Iris pigment epithelial cell (primary cell): ENCODE measurements at places on chromosomes 3 and 15.
A peak's percentile ranks its signal among the peaks of the same experiment; 100 is the strongest.

DNA sequence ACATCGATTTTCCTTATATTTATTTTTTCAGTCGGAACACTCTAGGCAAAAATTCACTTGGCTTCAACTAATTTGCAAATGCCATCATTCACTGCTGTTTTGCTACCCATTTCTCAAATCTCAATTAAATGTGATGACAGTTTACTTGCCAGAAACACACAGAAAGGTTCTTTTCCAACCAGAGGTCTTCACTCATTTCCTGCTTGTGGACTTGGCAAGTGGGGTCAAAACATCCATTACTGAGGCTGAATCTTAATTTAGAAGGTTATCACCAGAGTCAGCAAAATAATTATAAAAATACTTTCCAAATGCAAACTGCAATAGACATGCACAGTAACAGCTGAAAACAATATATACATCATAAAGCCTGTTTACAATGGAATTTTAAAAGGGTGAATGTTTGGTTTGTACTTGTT lies 625.4 kb upstream of the TBL1XR1 start:
- DNase-seq, result no peak

DNA sequence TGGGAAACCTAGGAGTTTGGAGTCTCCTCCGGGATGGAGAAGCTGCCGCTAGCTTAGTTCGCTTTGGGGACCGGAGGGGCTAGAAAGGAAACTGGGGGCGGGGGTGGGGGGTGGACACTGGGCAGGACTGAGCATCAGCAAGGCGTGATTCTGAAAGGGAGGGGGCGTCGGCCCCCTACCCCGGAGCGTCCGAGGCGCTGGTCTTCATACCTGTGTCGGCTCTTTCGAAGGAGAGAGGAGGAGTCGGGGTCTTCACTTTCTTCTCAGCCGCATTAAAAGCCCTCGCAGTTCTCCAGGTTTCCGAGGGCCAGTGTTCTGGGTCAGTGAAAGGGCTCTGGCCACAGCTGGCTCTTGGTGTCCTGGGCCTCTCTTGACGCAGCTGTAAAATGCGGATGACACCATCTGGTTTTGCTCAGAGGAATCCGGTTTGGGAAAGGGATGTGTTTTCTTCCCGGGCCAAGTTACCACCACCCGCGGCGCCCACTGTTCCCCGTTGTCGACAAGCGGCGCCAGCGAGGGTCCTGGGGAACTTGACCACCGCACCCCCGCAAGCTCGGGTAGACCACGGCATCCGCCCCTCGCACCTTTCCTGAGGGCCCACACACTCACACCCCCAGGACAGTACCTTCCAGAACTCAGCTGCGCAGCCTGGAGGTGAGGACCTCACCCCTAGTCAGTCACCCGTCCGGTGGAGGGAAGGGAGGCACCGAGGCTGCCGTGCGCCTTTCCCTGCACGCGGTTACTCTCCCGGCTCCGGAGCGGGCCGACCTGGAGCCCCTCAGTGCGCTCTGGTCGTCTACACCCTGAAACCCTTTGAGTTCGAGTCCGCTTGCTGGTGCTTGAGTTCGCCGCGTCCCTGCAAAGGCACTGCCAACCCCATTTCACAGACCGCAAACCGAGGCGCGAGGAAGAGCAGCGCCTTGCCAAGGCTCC lies 660 bp downstream of the CCK start:
- no peak for DNase-seq

- DNase-seq, result no peak
These were observed 181.1 kb downstream of the GBE1 start for GRCh38 chr3:81580355-81580754.

- DNase-seq, result no peak
These were observed 77.6 kb upstream of the WNT5A start for GRCh38 chr3:55564726-55565125.

- DNase-seq, result no peak
These were observed 569.2 kb upstream of the RGMA start for GRCh38 chr15:93658026-93658816.

DNA sequence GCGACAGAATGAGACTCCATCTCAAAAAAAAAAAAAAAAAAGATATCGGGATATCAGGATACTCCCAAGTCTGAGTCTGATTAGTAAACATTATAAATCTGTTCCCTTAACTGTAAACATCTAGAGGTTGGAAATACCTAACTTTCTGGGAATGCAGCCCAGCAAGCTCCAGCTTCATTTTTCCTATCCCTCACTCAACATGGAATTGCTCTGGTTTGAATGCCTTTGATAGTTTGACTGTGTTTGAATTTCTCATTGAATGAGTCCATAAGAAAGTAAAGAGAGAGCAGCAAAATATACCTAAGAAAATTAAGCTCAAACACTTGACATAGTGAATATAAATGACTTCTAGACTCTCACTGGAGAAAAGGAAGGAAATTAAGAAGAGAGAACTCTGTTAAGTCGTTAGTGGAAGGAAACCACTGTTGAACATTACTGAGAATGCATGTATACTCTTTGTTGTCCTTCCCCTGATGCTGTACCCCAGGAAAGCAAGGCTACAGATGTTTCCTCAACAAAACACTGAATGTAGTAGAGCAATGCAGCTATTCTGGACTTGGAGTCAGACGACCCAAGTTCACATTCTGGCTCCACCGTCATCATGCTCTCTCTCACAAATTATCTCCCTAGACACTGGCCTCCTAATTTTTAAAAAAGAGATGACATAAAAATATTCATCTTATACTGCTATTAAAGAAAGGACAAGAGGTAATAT lies 62.4 kb downstream of the CD200 start:
- no peak for DNase-seq

- DNase-seq, result no peak
These were observed 10.4 kb downstream of the SOX2 start for GRCh38 chr3:181722156-181722555.

DNA sequence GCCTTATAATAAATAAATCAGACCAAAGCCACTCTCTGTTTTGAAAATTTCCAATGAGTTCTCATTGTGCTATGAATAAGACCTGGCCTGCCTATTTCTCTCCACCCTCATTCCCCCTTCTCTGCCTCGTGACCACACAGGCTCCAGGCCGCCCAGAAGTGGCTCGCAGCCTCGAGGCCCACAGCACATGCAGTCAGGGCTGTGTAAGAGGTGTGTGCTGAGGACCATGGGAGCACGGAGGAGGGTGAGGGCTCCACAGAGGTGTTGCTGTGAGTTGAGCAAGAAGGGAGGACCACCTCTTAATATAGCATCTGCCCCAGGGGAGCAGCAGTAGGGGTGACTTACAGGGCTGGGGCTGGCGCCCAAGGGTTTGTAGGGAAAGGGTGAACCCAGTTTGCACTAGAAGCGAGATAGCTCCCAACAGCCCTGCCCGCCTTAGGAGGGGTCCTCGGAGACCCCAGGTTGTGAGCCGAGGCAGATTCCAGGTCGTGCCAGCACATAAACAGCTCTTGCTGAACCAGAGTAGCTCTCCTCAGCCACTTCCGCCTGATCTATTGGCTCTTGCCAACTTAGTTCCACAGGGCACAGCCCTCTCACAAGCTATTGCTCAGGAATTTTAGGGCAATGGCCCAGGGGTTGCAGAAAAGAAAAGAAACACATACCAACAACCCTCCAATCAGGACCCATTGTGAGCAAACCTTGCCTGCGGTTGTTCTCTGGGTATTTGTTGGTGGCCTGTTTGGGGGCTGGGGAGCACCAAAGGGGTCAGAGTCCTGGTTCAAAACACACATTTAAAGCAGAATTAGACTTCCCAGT lies 117.7 kb downstream of the MYLK start:
- DNase-seq, result no peak

GRCh38 chr15:74866090-74866489 lies 7.1 kb downstream of the SCAMP2 start:
- DNase-seq, result peak; percentile 85

DNA sequence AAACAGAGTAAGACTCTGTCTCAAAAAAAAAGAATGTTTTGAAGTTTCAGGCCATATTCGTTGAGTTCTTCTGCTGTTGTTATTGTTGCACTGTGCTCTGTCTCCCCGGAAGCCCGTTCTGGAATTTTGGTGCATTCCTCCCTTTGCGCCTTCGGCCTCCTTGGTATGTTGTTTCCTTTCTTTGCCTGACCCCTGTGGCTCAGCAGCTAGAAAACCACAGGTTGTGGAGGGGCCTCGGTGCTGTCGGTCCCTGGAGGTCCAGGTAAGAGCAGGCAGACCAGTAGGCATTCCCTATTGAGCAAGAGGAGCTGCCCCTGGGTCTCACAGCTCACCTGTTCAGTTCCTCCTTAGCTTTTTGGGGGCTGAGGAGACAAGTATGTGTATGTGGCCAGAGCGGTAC lies 51.0 kb upstream of the DLG1 start:
- peak; percentile 67 for DNase-seq

GRCh38 chr3:125585595-125586223 lies 9.6 kb downstream of the OSBPL11 start:
- peak; percentile 55 for DNase-seq

GRCh38 chr3:142211034-142211433 lies 14.4 kb downstream of the GK5 start:
- DNase-seq, result no peak

DNA sequence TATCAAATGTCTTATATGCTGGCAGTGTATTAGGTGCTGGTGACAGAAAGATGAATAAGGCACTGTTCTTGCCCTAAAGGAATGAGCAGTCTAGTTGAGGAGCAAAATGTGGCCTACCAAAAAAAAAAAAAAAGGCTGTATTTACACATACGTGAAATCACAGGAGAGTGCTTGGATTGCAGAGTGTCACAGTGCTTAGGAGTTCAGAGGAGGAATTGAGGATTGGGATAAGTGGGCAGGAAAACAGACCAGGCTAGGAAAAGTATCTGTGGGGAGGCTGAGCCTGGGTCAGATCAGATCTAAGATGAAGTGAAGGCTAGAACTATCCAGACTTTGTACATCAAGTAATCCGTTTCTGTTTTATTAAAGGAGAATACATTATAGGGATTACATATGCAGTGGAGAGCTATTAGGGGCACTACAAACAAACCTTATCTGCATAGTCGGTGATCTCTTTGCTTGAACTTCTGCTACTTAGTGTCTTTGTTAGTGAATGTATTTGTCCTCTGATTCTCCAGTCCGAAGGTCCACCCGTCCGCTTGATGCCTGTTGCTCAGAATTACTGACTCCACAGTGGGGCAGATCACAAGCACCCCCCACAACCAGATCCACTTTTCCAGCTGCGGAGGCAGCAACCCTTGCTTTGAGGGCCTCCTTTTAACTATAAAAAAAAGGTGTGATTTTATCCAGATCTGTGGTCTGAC lies 80.0 kb downstream of the FNDC3B start:
- DNase-seq, result no peak

DNA sequence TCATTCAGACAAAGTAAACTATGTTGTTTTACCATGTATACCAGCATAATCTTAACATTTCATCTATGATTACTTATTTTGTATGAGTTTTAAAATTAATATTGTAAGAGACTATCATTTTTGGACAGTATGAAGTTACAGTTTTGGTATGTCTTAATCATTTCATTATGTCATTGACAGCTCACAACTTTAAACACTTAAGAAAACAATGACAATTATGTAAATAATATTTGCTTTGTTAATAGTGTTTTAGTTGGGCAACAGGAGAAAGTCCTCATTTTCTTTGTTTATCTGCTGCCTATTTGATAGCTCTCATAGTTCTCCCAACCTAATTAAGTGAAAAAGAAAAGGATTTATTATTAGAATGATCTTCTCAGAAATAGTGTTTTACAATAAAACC lies 80.2 kb downstream of the MEF2A start:
- no peak for DNase-seq

DNA sequence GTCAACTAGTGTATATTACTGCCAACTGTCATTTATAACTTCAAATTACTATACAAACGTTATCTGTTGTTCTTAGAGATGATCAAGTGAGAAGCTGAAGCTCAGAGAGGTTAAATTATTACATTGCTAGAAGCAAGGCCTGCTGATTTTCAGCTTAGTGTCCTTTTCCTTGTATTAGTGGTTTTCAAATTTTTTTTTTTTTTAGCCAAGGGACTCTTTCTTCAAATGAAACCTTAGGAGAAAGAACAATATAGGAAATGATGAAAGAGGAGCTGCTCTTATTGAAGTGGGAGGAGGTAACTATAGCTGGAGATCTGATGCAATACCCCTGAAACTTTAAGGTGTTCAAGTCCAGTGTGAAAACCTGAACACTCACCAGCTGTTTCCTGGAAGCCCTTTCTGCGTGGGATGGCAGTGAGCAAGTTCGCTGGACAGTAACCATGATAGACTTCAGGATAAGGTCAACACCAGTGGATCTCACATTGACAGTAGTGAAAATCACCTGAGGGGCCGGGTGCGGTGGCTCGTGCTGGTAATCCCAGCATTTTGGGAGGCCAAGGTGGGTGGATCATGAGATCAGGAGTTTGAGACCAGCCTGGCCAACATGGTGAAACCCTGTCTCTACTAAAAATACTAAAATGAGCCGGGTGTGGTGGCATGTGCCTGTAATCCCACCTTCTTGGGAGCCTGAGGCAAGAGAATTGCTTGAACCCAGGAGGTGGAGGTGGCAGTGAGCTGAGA lies 376.2 kb downstream of the EDEM1 start:
- no peak for DNase-seq

GRCh38 chr15:92021792-92022191 lies 168.3 kb downstream of the SLCO3A1 start:
- no peak for DNase-seq

DNA sequence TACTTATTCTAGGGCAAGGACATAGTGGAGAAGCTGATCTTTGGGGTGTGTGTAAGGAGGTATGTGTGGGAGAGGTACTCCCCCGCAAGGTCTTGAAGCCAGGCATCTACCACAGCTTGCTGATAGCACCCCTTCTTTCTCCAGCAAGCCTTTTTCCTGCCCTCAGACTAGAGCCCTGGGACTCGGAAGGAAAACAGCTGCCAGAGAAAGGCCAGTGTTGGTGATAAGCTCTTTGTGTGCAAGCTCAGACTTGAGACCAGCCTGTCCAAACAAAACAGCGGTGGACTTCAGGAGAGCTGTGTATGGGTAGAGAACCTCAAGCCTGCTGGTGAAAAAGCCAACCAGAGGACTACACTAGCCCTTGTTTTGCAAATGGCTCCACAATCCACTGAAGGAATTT lies 1028.6 kb downstream of the MCTP2 start:
- no peak for DNase-seq

- DNase-seq, result no peak
These were observed 129.6 kb downstream of the GADL1 start for GRCh38 chr3:30764891-30765290.

GRCh38 chr3:197432384-197433127 lies 123.2 kb downstream of the BDH1 start:
- peak; percentile 23 for DNase-seq

GRCh38 chr3:116873142-116873541 lies 163.6 kb downstream of the TUSC7 start:
- no peak for DNase-seq
